Fibroblast of skin of back (primary cell): ENCODE measurements at places on chromosomes 1 and 21.

- no peak for DNase-seq
Measured at GRCh38 chr1:111454859-111455641, 5.8 kb downstream of the ATP5PB start.

GRCh38 chr1:106961646-106962045 is 94.8 kb upstream of the PRMT6 start:
- no peak for DNase-seq

DNA sequence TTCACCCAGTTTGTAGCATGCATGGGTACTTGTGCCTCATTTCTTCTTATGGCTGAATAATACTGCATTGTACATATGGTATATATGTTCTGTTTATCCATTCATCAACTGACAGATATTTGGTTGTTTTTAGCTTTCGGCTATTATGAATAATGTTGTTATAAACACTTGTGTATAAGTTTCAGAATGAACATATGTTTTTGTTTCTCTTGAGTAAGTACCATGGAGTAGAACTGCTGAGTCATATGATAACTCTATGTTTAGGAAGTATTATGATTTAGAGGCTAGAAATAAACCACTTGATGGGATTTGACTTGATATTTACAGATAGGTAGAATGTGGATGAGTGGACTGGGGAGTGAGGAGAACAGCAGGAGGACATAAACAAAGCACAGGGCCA is 48.6 kb downstream of the WNT2B start:
- no peak for DNase-seq

DNA sequence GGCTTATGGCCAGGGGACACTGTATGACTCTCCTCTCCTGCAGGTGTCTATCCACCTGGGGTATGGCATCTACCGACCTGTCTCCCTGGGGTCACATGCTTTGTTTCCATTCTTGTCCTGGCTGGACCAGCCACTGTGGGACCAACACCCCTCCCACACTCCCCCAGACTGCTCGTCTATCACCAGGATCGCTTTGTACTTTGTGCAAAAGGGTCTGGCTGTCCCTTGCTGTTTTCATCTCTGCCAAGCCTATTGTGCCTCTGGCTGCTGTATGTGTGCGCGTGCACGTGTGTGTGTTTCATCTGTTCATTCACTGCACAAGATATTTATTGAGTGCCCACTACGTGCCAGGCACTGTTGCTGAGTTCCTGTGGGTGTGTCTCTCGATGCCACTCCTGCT is 25.5 kb downstream of the ETNK2 start:
- DNase-seq = no peak

DNA sequence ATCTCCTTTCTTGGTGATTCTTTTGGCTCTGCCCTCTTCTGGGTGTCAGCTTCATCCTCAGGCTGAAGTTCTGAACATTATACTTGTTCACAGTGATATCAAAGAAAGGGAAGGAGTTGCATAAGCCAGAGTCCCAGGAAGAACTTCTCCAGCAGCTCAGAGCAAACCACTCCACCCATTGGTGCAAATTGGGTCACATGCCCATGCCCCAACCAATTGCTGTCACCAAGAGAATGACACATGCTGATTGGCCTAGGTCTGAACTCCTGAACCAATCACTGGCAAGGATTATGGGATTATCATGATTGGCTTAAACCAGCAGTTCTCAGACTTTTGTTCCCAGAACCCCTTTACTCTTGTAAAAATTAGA is 256.5 kb upstream of the TMEM51 start:
- peak; percentile 18 for DNase-seq

GRCh38 chr1:154720328-154721297 is 112.6 kb upstream of the ADAR start:
- no peak for DNase-seq

GRCh38 chr1:168488138-168488537 is 55.7 kb downstream of the XCL2 start:
- DNase-seq = no peak

GRCh38 chr1:203273206-203273868 is 32.0 kb upstream of the BTG2 start:
- peak; percentile 83 for DNase-seq

GRCh38 chr1:180611016-180611930 is 20.5 kb upstream of the XPR1 start:
- DNase-seq = peak; percentile 38

- peak; percentile 62 for DNase-seq
Measured at GRCh38 chr1:47031059-47031458, 7.6 kb downstream of the CYP4X1 start.

GRCh38 chr1:2533365-2533764 is 3.3 kb upstream of the HES5 start:
- DNase-seq = peak; percentile 93

DNA sequence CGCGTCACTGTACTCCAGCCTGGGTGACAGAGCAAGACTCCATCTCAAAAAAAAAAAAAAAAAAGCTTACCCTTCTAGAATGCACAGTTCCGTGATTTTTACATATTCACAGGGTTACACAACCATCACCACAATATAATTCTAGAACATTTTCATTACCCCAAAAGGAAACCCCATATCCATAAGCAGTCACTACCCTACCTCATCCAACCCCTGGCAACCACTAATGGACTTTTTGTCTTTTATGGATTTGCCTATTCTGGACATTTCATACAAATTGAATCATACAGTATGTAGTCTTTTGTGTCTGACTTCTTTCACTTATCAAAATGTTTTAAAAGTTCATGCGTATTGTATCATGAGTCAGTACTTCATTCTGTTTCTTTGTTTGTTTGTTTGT is 22.8 kb downstream of the SYF2 start:
- no peak for DNase-seq

DNA sequence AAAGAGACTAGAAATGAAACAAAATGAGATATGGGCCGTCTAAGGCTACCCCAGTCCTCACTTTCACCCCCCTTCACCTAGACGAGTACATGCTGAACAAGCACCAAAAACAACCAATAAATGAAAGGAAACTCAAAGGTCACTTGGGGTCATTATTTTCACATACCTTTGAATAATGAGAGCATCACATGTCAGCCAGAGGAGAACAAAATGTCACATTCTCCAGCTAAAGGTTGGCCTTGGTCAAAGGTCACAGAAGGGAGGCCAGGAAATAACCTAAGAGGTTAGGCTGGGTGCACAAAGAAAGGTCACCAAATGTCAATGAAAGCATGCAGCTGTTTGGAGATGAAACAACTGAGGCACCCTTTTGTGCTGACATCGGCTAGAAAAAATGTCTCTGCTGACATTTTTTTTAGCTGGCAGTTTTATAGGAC is 288.7 kb upstream of the USP25 start:
- DNase-seq = no peak

GRCh38 chr21:42692688-42693087 is 39.3 kb downstream of the PDE9A start:
- no peak for DNase-seq

DNA sequence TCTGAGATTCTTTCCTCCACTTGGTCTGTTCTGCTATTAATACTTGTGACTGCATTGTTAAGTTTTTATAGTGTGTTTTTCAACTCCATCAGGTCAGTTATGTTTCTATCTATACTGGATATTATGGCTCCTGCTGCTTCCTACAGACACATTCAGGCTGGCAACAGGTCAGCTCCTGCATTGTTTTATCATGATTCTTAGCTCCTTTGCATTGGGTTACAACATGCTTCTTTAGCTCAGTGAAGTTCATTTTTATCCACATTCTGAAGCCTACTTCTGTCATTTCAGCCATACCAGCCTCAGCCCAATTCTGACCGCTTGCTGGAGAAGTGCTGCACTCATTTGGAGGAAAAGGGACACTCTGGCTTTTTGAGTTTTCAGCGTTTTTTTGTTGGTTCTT is 37.3 kb upstream of the F3 start:
- DNase-seq = peak; percentile 24

- DNase-seq = no peak
Measured at GRCh38 chr1:111512132-111512889, 8.9 kb upstream of the ADORA3 start.

GRCh38 chr21:45589686-45590245 is 47.5 kb upstream of the SLC19A1 start:
- DNase-seq = no peak

DNA sequence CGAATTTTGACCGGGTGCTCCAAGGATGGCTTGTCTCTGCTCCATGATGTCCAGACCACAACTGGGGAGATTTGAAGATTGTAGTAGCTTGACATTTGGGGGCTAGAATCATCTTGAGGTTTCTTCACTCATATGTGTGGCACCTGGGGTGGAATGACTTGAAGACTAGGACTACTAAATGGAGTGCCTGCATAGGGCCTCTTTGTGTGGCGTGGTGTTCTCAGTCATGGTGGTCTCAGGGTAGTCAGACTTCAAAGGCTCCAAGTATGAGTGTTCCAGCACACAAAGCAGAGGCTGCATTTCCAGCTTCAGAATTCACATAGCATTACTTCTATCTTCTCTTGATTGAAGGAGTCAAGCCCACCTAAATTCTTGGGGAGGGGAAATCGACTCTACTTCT is 16.8 kb downstream of the ATF6 start:
- DNase-seq = no peak

DNA sequence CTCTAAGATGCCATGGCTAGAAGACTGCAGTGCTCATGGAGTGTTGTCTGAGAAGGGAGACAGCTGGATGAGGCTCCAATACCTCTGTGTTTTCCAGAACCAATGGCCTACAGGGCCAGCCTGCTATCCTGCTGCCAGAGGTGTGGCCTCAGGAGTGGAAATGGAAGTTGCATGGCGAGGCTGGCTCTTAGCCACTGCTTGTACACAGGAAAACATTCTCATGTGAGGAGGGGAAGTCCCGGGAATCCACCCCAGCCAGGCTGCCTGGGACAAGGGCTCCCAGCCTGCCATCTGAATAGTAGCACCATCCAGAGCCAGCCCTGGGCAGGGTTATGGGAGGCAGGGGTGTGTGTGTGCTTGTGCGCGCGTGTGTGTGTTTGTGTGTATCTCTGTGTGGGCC is 56.5 kb downstream of the SDC3 start:
- no peak for DNase-seq
